ENCODE measurements at places on chromosomes 4 and X.

GRCh38 chr4:1402021-1402515 lies 4.2 kb downstream of the NKX1-1 start:
- no peak for DNase-seq

- DNase-seq: no peak
Measured at GRCh38 chr4:89681671-89682070, 155.3 kb downstream of the SNCA start.

GRCh38 chr4:6944301-6945051 lies 34.9 kb downstream of the TBC1D14 start:
- no peak for DNase-seq

DNA sequence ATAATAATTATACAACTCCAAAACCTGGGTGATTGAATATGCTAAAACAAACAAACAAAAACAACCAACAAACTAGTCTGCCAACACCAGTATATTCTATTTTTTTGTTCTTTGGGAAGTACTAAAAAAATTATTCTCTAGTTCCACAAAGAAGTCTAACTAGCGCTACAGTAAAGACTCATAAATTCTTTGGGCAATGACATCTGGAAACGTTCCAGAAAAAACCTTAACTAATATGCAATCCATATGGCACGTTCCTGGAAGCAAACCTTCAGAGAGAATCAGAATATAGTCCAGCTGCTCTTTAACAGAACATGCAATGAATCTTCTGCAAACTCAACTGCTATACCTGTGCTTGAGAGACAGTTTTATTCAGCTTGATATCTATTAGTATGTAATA lies 500.1 kb downstream of the TRAM1L1 start:
- DNase-seq: no peak

DNA sequence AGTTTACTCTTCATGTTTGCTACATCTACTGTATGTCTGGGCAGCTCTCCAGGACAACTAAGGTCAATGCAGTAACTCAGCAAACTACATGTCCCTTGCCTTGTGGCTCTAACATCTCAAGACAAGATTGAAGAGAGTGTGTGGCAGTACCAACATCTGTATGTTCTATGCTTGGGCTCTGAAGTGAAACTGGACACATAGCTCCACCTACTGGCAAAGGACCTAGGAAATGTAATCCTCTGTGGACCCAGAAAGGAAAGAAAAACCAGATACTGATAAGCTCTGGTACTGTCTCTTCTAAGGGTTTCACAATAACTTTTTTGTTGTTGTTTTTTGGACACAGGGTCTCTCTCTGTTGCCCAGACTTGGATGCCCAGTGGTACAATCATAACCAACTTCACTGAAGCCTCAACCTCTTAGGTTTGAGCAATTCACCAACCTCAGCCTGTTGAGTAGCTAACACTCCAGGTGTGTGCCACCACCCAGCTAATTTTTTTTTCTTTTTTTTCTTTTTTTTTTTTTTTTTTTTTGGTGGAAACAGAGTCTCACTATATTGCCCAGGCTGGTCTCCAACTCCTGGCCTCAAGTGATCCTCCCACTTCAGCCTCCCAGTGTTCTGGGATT lies 64.1 kb downstream of the QDPR start:
- peak; percentile 70 for DNase-seq

- DNase-seq: no peak
Measured at GRCh38 chr4:5260121-5260520, 208.8 kb downstream of the STK32B start.

DNA sequence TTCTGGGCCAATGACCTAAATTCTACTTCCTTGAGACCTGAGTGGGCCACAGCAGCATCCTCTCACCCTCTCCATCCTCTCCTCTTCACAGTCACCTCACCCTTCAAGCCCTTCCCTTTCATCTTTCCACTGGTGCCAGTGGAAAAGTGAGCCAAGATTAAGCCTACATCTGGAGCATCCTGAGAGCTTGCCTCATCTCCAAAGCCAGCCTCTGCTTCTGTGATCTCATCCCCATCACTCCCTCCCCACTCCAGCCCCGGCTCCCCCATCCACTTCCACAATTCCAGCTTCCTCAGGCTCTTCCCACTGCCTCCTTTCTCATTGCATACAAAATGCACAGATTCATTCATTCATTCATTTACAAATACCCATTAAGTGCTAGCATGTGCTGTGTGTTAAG lies 10.1 kb upstream of the RASL11B start:
- DNase-seq: no peak

GRCh38 chr4:114558446-114559020 lies 40.1 kb upstream of the UGT8 start:
- DNase-seq: no peak

DNA sequence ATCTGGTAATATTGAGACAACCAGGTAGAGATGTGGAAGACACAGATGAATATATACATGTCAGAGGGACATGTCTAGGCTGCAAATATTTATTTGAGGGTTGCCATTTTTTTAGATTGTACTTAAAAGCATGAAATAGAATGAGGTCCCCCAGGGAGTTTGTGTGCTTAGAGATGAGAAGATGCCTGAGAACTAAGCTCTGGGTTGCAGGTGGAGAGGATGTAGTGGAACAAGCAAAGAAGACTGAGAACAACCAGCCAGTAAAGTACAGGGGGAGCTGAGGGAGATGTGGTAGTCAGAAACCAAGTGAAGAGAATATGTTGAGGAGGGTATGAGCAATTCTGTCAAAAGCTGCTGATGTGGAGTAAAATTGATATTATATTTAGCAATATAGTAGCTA lies 95.6 kb upstream of the UNC5C start:
- no peak for DNase-seq

DNA sequence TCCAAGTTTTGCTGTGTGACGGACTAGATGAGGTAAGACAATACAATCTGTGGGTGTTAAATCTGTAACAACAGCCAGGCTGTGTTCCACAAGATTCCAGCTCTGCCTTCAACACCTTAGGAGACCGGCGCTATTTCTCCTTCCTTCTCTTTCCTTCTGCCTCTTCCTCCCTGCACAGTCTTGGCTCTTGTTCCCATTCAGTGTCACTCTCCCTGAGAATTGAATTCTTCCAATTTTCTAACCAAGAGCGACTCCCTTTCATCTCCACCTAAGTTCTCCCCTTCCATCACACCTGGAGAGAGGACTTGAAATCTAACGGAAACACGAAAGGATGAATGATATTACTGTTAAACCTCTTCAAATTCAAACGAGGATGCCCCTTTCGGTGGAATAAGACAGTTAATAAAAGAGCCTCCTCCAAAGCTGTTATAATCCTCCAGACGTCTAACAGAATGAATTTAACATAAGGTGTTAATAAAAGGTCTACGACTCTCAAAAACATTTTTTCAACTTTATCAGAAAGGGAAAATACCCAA lies 2.7 kb downstream of the EPHA5 start:
- no peak for DNase-seq

DNA sequence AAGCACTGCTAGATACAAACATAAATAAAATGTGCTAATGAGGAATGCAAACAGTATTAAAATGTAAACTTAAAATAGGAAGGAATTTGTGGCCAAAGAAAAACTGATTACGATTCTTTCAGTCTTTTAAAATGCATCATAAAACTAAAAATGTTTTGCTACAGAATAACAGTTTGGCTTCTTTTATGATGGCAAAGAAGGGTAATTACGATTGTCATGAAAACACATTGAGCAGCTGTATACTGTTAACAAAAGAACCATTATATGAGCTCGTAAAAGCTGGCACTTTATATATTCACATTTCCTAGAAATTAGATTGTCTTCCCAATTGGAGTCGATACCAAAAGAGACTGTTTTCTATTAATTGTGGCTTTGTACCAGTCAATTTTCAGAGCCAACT lies 290.4 kb downstream of the NR3C2 start:
- no peak for DNase-seq

DNA sequence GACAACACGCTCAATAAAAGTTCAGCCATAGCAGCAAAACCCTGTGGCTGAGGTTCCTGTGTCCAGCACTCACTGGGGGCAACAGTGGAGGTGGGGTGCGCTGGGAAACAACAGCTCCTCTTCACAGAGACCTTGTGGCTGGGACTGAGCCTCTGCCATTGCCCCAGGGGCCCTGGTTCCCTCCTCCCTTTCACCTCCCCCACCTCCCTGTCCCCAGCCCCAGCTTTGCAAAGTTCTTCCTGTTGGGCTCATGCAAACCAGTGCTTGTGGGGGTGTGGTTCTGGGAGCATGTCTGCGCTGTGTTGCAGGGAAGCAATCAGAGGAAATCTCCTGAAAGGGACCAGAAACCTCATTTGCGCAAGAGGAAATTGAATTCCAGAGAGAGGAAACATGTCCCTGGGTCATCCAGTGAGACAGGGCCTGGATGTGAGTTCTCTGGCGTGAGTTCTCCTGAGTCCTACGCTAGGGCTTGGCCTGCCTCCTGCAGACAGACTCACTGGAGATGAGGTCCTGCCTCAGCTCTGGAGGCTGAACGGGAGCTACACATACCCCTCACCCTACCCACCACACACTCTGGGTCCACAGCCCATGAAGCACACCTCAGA lies 7.4 kb downstream of the FATE1 start:
- DNase-seq: no peak

DNA sequence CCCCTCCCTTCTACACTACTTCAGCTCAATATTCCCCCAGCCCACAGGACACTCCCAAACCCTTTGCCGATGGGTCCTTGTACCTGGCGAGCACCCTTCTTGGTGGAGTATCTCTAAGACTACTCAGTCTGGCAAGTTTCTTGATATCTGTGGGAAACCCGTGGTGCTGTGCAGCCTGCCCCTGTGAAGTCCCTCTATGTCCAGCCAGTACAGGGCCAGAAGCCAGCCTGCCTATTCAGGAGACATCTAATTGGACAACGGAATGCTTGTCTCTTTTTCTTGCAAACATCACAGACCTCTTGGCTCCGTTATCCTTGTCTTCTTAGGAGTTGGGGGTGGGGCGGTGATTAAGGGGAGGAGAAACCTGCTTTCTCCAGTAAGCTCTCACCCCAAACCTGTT lies 3.7 kb upstream of the IGFBP7 start:
- no peak for DNase-seq

GRCh38 chrX:74449322-74449936 lies 28.1 kb downstream of the SLC16A2 start:
- no peak for DNase-seq

- DNase-seq: no peak
Measured at GRCh38 chr4:158458271-158458895, 63.3 kb upstream of the RXFP1 start.

DNA sequence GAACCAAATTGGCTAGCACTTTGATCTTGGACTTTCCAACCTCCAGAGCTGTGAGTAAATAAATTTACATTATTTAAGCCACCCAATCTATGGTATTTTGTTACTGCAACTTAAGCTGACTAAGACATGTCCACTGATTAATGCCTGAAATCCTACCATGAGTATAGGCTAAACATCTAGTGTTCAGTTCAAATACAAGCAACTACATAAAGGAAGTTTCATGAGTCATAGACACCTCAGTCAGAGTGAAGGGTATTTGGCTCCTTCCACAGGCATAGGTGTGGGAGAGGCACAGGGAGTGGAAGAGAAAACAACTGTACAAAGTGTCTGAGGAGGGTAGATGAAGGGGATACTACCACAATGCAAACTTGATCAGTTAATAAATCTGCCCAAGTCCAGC lies 35.5 kb upstream of the PCDH19 start:
- no peak for DNase-seq

GRCh38 chr4:107006218-107006617 lies 29.9 kb downstream of the DKK2 start:
- no peak for DNase-seq

GRCh38 chr4:187558391-187558790 lies 437.2 kb upstream of the ZFP42 start:
- no peak for DNase-seq

GRCh38 chrX:71618787-71619186 lies 476 bp upstream of the CXCR3 start:
- DNase-seq: no peak

GRCh38 chr4:11427121-11427996 lies 1.3 kb downstream of the HS3ST1 start:
- no peak for DNase-seq

DNA sequence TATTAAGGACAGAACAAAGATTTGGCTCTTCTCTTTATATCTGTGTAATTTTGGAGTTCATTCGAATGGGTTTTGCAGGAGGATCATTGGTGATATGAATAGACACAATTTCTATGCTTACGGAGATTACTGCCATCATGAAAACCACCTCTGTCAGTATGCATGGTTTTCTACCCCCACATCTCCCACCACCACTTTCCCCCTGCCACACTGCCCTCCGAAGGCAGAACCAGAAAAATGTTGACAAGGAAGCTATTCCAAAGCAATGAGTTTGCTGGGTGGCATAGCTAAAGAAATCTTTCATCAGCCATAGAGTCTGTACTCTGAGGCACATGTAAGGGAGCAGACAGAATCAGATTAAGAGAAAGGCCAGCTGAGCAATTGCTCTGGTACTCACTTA lies 567.3 kb upstream of the ACTRT1 start:
- DNase-seq: no peak

GRCh38 chr4:8892556-8893226 lies 21.1 kb upstream of the HMX1 start:
- DNase-seq: no peak

Measured in Caco-2 (cell line).